ENCODE measurements at places on chromosomes 4 and X. TPM values are rescaled to one million over a fixed set of nuclear protein-coding genes. Genes with fewer than 3 reads are reported as not detected.
A peak's percentile ranks its signal among the peaks of the same experiment; 100 is the strongest.

GRCh38 chr4:140344101-140344500 lies 29.3 kb upstream of the SCOC start:
- no peak for DNase-seq

RIBC1 gene
- 0.39 TPM for total RNA-seq

- DNase-seq, result no peak
These were observed 69.9 kb downstream of the MFAP3L start for GRCh38 chr4:169956091-169956843.

GRCh38 chr4:133802359-133803140 lies 399.0 kb downstream of the PABPC4L start:
- DNase-seq, result no peak

VCX3A gene
- total RNA-seq, result not detected

- no peak for DNase-seq
These were observed 77.9 kb upstream of the STK26 start for GRCh38 chrX:131944936-131945902.

STPG2 gene
- total RNA-seq, result not detected

GRCh38 chrX:13522811-13523210 lies 46.6 kb upstream of the EGFL6 start:
- no peak for DNase-seq

DNA sequence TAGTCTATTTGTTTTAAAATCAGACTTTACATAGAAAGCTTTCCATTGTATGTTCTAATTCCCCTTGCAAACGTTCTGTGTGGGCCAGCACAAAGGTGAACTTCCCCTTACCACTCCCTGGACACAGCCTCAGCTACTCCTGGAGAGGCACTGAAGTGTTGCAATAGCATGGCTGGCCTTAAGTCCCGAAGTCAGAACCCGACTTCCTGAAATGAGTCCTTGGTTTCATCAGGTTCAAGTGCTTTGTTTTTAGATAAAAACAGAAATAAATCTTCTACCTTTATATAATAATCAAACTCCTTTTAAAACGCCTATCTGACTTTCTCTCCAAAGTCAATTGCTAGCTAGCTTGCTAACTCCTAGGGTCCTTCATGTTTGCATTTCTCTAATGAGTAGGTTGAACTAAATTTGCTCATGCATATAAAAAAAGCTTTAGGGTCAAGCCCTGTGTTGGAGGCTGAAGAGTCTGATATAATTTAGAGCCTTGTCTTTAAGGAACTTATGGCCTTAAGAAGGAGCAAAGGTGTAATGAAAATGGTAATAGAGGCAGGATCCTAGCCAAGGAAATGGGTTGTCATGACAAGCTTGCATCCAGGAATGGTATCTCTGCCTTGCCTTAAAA lies 9.0 kb downstream of the BMP3 start:
- peak; percentile 7 for DNase-seq

PNMA5 gene
- total RNA-seq, result 0.08 TPM

CLDN22 gene
- total RNA-seq, result not detected

- no peak for DNase-seq
These were observed at the start of gene PRRG3 for GRCh38 chrX:151694661-151695582. Gene PRRG3 (plus strand): TSS chrX:151695458. CDS start chrX:151698815, 3,357 bp downstream.

GRCh38 chr4:40702800-40703151 lies 47.0 kb upstream of the NSUN7 start:
- DNase-seq, result no peak

CLGN gene
- 3.6 TPM for total RNA-seq

GNRHR gene
- not detected for total RNA-seq
